Progenitor cell of endocrine pancreas (in vitro differentiated cells): ENCODE measurements at places on chromosomes 4 and X. TPM values are rescaled to one million over a fixed set of nuclear protein-coding genes. Genes with fewer than 3 reads are reported as not detected.

Gene STPG2
- 0.53 and 1.1 TPM in 2 replicates for total RNA-seq

DNA sequence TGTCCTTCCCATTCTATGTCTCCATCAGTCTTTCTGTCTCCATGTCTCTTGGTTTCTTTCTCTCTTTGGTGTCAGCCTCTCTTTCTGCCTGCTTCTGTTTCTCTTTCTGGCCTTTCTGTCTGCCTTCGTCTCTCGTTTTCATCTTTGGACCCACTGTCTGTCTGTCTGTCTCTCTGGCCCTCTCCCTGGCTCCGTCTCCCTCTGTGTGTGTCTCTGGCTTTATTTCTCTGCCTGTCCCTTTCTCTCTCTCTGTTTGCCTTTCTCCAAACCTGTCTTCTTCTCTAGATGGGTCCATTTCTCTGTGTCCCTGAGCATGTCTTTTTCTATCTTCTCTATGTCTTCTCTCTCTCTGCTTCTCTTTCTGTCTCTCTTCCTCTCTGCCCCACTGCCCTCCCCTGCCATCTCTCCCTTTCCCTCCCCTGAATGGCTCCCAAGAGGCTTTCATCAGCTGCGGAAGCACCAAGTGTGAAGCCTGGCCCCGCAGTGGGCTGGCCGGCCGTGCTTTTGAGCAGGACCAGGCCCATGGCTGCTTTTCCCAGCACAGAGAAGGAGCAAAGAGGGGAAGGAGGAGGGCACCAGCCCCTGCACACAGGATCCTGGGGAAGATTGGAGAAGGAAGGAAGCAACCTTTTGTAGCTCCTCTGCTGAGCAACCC is 57.4 kb downstream of the PJA1 start:
- peaks cover 22% of the 10 kb centered on the region for H3K4me1 ChIP-seq
- no peak for DNase-seq
- H3K27ac ChIP-seq: peak overlapping the region; percentile 71
- no peaks in the 10 kb centered on the region for H3K27me3 ChIP-seq
- H3K4me3 ChIP-seq: no peak overlapping the region
- H3K36me3 ChIP-seq: peaks cover 1% of the 10 kb centered on the region

DNA sequence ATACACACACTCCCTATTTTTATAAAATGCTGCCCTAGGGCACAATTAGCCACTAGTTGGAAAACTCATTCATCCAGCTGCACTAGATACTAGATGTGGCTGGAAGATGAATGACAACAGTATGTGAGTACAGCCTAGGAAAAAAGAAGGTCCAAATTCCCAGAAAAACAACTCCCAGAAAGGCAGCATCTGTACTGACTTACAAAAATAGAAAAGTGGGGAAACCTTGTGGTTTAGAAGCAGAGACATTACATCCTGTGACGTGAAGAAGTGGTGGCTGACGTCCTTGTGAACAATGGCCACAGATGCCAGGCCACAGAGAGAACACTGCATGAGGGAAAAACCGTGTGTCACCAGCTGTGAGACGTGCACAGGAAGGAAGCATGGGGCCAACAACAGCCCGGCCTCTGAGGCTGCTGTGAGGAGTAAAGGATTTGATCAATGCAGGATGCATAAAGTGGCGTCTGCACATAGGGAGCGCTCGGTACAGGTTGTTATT is 81.2 kb downstream of the SPRY1 start:
- no peaks in the 10 kb centered on the region for H3K36me3 ChIP-seq
- H3K4me3 ChIP-seq: no peak overlapping the region
- DNase-seq: no peak
- H3K27me3 ChIP-seq: no peaks in the 10 kb centered on the region
- peak overlapping the region; percentile 14 for H3K27ac ChIP-seq
- H3K4me1 ChIP-seq: peaks cover 28% of the 10 kb centered on the region

DNA sequence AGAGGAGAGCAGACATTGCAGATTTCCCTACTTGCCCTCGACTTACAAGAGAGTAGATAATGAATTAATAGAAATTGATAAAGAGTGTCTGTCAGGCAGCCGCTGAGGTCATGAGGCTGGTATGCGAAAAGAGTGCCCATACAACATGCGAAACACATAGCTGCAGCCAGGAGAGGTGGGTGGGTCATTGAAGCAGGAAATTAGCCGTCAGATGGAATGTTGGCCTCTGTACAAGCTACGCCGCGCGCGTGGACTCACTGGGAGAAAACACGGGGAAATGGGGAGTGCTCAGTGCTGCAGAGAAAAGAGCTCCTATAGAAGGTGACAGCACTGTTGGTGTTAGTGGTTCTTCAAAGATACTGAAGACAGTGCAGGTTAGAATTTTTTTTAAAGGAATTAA is 125.1 kb downstream of the RAPGEF2 start:
- peaks cover 45% of the 10 kb centered on the region for H3K4me1 ChIP-seq
- no peaks in the 10 kb centered on the region for H3K27me3 ChIP-seq
- peaks cover 14% of the 10 kb centered on the region for H3K36me3 ChIP-seq
- peak overlapping the region; percentile 33 for H3K4me3 ChIP-seq
- H3K27ac ChIP-seq: peak overlapping the region; percentile 94

DNA sequence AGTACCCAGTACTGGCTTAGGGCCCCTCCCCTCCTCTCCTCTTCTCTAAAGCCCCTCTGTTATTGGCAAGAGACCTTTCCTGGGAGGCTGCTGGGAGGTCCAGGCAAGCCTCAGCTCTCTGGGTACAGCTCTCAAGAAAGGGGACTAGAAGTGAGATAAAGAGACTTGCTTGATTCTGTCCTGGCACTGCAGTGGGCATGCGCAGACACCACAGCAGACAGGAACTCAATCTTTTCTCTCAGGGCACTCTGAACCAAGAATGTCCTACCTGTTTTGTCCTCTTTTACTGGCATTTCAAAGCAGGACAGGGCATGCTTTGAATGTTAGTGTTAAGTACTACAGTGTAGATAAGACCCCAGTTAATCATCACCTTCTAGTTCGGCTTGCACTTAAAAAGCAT is 74.9 kb downstream of the NYX start:
- no peak overlapping the region for H3K4me3 ChIP-seq
- DNase-seq: no peak
- peaks cover 10% of the 10 kb centered on the region for H3K4me1 ChIP-seq
- H3K36me3 ChIP-seq: peaks cover 3% of the 10 kb centered on the region
- H3K27me3 ChIP-seq: no peaks in the 10 kb centered on the region
- peak overlapping the region; percentile 67 for H3K27ac ChIP-seq

- no peak overlapping the region for H3K27ac ChIP-seq
- no peaks in the 10 kb centered on the region for H3K27me3 ChIP-seq
- no peak overlapping the region for H3K4me3 ChIP-seq
- no peaks in the 10 kb centered on the region for H3K36me3 ChIP-seq
- no peak for DNase-seq
These were observed 16.8 kb downstream of the CNOT6L start for GRCh38 chr4:77802402-77802801.

Gene RIBC1
- 3.2 and 3.4 TPM in 2 replicates for total RNA-seq

DNA sequence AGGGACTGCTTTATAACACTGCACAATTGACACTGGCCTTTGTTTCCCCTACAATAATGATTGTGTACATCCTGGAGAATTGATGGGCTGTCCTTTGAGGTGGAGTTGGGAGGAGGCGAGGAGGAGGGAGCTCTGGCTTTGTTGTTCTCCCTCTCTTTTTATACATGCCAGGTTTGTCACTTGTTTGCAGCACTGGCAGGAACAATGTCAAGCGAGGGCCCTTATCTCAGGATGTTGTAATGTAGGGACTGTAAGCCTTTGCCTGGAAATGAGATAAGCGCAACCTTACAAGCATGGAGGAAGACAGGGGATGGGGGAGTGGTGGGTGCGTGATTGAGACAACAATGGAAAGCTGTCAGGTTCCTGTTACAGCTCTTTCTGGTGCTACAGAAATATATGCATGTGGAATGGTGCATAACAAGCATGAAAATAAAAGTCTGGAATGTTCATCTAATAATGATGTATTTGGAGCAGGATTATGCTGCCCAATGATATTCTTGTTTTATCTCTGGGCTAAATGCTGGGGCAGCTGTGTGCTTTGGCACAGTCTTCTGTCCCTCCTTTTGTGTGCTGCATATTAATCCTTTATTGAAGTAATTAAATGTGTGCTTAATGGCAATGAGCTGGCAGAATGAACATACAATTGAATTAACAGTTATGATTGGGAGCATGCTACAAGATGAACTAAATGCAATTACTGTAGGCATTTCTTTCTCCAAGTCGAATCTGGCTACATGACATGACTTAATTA is 294.4 kb downstream of the GPAT3 start:
- no peak overlapping the region for H3K27ac ChIP-seq
- DNase-seq: no peak
- H3K27me3 ChIP-seq: no peaks in the 10 kb centered on the region
- no peak overlapping the region for H3K4me3 ChIP-seq
- no peaks in the 10 kb centered on the region for H3K36me3 ChIP-seq

GRCh38 chrX:17024886-17025285 is 78.4 kb downstream of the REPS2 start:
- DNase-seq: no peak
- no peak overlapping the region for H3K27ac ChIP-seq
- peaks cover 3% of the 10 kb centered on the region for H3K4me1 ChIP-seq

Gene PNMA6A
- total RNA-seq: 6.9 and 7.0 TPM in 2 replicates

GRCh38 chr4:11416071-11416766 is 12.5 kb downstream of the HS3ST1 start:
- no peak overlapping the region for H3K4me3 ChIP-seq
- H3K27me3 ChIP-seq: peaks cover 13% of the 10 kb centered on the region
- peaks cover 12% of the 10 kb centered on the region for H3K4me1 ChIP-seq
- DNase-seq: no peak
- H3K27ac ChIP-seq: no peak overlapping the region

- peak overlapping the region; percentile 92 for H3K27ac ChIP-seq
- peaks cover 36% of the 10 kb centered on the region for H3K27me3 ChIP-seq
- peaks cover 13% of the 10 kb centered on the region for H3K4me1 ChIP-seq
- peak overlapping the region; percentile 84 for H3K4me3 ChIP-seq
- H3K36me3 ChIP-seq: no peaks in the 10 kb centered on the region
These were observed 39.9 kb downstream of the FAM149A start for GRCh38 chr4:186144198-186144945.

Gene INTS6L
- 14.6 and 14.8 TPM in 2 replicates for total RNA-seq

Gene SH3RF1
- 29.6 and 31.1 TPM in 2 replicates for total RNA-seq

GRCh38 chr4:133124746-133125145 is 24.3 kb upstream of the PCDH10 start:
- no peak overlapping the region for H3K4me3 ChIP-seq
- no peaks in the 10 kb centered on the region for H3K36me3 ChIP-seq
- H3K27ac ChIP-seq: no peak overlapping the region
- DNase-seq: no peak

DNA sequence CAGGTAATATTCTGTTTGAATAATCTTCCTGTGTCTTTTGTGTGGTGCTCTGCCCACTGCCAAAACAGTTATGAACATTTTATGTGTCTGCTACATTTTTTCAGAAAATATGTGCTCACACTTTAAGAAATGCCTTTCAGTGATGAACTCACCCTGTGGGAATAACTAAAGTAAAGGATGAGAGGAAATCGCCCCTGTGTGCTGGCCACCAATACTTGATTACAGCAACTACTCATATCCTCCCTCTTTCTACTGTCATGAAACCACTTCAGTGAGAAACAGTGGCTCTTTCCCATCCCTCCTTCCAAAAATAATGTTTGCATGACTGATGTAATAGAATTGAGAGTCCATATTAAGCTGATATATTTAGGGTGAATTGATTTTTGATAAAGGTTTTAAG is 900.9 kb downstream of the RAB28 start:
- H3K4me1 ChIP-seq: peaks cover 14% of the 10 kb centered on the region
- H3K4me3 ChIP-seq: no peak overlapping the region
- no peak overlapping the region for H3K27ac ChIP-seq
- no peak for DNase-seq
- no peaks in the 10 kb centered on the region for H3K36me3 ChIP-seq

Gene FAM149A
- 12.0 and 13.5 TPM in 2 replicates for total RNA-seq

GRCh38 chr4:140268186-140268841 is 105.1 kb upstream of the SCOC start:
- DNase-seq: no peak
- H3K4me1 ChIP-seq: peaks cover 5% of the 10 kb centered on the region
- no peak overlapping the region for H3K27ac ChIP-seq
- H3K36me3 ChIP-seq: no peaks in the 10 kb centered on the region
- H3K27me3 ChIP-seq: peaks cover 11% of the 10 kb centered on the region

Gene SERTM2
- 0.72 and 0.95 TPM in 2 replicates for total RNA-seq

Gene HSFX2
- total RNA-seq: 0.36 TPM in 1 of 2 replicates, not detected in the other

Gene ZNF518B
- 52.0 and 55.0 TPM in 2 replicates for total RNA-seq

- no peak overlapping the region for H3K27ac ChIP-seq
- no peak for DNase-seq
These were observed 56.2 kb downstream of the BRCC3 start for GRCh38 chrX:155127465-155127864.

Gene BGN
- 0.98 and 1.1 TPM in 2 replicates for total RNA-seq

DNA sequence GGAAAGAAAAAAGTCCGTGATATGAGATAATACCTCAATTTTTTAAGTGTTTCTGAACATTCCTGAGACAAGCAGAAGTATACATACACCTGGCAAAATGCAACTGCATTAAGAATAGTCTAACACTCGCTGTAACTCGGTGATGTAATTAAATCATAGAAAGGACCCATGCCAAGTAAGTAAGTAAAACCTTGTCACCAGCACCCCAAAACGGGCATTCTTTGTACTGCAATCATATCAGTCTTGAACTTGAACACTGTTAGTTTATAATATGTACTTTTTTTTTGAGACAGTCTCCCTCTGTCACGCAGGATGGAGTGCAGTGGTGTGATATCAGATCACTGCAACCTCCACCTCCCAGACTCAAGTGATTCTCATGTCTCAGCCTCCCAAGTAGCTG is 47.4 kb downstream of the SMIM14 start:
- H3K4me3 ChIP-seq: no peak overlapping the region
- H3K4me1 ChIP-seq: no peaks in the 10 kb centered on the region
- peaks cover 18% of the 10 kb centered on the region for H3K36me3 ChIP-seq
- no peak overlapping the region for H3K27ac ChIP-seq

Gene F11
- total RNA-seq: 0.51 and 0.53 TPM in 2 replicates

Gene LRAT
- total RNA-seq: 22.6 and 23.3 TPM in 2 replicates

DNA sequence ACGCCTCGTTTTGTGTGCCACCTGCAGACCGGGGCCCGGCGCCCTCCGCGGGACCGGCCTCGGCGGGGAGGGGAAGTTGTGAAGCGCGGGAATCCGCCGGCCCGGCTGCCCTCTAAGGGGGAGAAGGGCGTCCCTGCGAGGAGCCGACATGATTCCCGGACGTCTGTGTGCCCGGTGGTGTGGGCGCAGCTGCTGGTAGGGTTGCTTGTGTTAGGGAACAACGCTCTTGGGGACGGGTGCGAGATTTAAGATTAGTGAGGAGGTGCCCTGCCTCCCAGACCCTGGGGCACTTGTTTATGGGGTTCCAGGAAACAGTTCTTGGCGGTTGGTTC is 627 bp downstream of the CDKN2AIP start:
- H3K27me3 ChIP-seq: no peaks in the 10 kb centered on the region
- peak overlapping the region; percentile 96 for H3K4me3 ChIP-seq
- DNase-seq: peak; percentile 23
- H3K36me3 ChIP-seq: peaks cover 17% of the 10 kb centered on the region
- peaks cover 32% of the 10 kb centered on the region for H3K4me1 ChIP-seq

DNA sequence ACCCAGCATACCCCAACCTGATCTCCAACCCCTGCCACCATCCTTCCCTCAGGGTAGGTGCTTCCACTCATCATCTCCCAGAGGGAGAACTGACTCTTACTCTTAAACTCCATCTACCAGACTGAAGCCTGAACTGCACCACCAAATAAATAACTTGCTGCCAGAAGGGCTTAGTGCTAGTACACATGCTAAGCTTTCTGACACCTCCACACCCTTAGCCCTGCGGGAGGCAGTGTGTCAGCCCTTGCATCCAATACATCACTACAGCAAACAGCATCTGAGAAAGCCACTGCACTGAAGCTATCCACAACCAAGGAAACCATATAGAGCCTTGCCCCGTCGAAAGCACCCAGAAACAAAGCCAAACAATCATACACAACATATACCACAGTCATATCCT is 68.6 kb upstream of the MCF2 start:
- no peak overlapping the region for H3K4me3 ChIP-seq
- DNase-seq: no peak
- no peaks in the 10 kb centered on the region for H3K27me3 ChIP-seq
